ENCODE measurements at places on chromosomes 11 and 22.

GRCh38 chr11:86869531-86869930 is 69.2 kb downstream of the PRSS23 start:
- DNase-seq: no peak

DNA sequence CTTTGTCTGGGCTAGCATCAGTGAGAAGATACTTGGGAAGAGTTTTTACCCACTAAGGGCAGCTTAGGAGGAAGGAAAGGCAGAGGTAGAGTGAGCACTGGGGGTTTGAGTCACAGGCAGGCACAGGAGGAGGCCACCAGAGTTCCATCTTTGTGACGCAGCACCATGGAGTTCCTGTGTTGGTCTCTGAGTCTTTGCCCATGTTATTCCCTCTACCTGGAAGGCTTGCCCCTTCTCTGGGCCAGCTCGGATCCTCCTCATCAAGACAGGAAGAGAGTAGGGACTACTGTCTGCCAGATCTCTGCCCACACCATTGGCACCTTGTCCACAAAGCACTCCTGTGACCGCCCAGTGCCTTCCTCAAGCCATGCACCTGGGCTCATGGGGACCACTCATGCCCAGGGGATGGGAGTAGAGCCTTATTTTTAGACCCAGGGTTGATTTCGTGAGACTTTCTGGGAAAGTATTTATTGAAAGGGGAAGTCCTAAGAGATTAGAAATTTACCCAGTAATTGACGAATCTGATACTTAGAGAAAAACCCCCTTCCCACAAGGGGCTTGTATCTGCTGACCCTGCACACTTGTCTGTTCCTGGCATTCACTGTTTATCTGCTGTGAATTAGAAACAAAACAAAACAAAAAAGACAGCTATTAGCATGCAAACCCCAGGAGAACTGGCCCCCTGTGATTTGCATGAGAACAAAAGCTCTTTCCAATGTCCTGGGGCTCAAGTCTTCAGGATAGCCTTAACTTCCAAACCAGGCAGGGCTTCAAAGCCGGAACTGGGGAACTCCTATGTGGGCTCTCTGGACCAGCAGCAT is 35.9 kb upstream of the MYEOV start:
- no peak for DNase-seq

DNA sequence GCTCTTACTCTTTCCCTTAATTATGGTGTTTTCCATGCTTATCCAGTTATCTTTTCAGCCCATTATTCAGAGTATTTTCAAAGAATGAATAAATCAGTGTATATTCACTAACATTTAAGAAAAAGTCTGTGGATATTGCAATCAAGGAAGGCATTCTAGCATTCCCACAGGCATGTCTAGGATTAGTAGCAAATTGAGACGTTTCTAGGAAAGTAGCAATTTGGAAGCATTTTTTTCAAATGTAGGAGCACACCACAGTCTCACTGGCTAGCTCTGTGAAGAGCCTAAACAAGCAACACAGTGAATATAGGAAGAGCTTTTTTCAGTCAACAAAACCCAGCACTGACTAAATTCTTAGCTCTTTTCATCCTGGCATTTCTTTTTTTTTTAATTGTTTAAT is 65.4 kb downstream of the CCDC34 start:
- DNase-seq: no peak

- DNase-seq: no peak
These were observed 12.1 kb downstream of the YPEL4 start for GRCh38 chr11:57637626-57638004.

Measured in stimulated activated CD4-positive, alpha-beta T cell treated with anti-CD3 and anti-CD28 coated beads, Interleukin-15, amount 100 ng/mL, for 24 hours (primary cell).